Activated gamma-delta T cell treated with Interleukin-2 at 50 U/mL for 16 hours (primary cell): ENCODE measurements at places on chromosomes 4 and X.

DNA sequence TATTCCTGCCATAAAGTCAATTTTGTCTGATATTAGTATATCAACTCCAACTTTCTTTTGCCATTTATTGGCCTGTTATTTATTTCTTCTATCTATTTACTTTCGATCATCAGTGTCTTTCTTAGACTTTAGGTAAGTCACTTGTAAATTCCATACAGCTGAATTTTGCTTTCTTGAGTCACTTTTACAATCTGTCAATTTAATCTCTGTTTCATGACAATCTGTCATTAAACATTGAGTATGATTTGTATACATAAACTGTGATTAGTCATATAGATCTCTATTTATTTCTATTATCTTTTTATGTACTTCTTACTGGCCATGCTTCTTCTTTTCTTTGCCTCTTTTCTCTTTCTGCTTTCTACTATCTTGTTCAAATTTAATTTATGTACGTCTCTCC lies 160.1 kb downstream of the TMA16 start:
- no peak for DNase-seq

DNA sequence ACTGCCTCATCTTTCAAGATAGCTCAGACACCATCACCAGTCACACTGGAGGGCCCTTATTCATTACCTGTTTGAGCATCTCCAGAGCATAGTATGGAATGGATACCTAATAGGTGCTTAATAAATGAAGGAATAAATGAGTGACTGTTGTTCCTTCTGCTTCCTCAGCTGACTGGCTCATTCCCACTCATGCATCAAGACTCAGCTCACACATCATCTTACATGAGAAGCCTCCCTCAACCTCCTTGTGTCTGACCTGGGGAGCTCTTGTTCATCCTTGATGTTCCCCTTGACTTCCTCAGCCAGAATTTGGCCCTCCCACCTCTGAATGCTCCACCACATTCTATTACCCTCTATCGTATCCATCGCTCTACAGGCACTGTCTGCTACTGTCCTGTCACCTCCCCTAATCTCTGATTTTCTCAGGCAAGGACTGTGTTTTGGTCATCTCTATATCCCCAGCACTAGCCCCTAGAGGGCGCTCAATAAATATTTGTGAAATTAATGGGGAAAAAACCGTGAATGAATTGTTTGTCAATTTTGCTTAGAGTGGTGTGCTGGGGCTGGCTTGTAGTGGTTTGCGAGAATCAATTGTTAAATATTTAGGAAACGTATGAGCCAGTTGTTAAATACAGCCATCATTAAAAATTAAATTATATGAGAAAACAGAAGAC lies 88.3 kb downstream of the NHSL2 start:
- peak; percentile 43 for DNase-seq

DNA sequence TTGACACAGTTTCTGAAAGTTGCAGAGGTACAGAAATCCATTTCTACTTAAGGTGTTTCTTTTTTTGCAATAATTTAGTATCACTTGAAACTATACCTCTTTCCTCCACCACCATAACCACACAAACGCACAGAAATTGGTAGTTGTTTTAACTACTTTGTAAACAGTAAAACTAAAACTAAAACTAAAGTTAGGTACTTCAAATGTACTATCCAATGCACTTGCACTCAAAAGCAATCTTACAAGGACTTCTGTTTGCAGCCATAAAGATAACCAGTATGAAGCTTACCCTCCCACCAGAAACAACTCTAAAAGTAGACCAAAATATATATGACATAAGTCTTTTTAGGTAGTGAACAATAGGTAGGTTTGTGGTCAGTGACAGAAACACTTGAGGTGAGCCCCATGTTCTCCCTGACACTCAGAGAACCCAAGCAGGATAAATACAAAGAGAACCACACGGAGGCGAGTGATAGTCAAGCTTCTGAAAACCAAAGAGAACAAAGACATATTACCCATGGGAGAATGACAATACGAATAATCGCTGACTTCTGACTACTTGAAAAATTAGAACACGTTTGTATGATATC lies 72.2 kb upstream of the VBP1 start:
- no peak for DNase-seq

DNA sequence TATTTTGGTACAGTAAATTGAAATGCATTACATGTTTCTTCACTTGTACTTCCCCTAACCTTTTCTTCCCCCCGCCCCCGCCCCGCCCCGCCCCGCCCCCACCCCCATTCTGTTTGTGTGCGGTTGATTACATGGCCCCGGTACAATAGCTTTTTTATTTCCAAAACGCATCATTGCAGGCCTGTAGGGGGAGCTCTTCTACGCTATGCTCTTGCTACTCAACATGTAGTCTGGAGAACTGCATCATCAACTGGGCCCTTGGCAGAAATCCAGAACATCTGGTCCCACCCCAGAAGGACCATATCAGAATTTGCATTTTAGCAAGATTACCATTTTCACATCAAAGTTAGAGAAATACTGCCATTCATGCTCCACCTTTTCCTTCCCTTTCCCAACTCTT lies 333.3 kb upstream of the DDX53 start:
- DNase-seq = no peak

DNA sequence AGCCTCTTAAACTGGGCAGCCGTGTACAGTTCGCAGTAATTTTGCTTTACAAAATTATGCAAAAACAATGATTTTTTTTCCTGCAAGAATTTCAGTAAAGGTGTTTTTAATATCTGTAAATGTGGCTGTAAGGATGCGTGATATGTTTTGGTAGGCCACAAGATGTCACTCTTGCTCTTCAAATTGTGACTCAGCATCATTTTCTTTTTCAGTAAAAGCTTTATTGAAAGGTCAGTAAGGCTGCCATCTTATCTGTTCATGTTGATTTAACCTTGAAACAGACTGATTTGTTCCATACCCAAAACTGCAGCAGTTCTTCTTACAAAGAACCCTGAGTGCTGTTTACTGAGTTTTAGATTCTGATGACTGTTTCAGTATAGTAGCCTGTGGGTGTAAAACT lies 39.9 kb downstream of the TXLNG start:
- DNase-seq = no peak

- no peak for DNase-seq
Observed at GRCh38 chr4:169823685-169824084, 65.9 kb upstream of the HPF1 start.

GRCh38 chr4:81470456-81471297 lies 1.0 kb downstream of the RASGEF1B start:
- peak; percentile 29 for DNase-seq

GRCh38 chr4:174550541-174550940 lies 28.3 kb upstream of the HPGD start:
- DNase-seq = no peak

DNA sequence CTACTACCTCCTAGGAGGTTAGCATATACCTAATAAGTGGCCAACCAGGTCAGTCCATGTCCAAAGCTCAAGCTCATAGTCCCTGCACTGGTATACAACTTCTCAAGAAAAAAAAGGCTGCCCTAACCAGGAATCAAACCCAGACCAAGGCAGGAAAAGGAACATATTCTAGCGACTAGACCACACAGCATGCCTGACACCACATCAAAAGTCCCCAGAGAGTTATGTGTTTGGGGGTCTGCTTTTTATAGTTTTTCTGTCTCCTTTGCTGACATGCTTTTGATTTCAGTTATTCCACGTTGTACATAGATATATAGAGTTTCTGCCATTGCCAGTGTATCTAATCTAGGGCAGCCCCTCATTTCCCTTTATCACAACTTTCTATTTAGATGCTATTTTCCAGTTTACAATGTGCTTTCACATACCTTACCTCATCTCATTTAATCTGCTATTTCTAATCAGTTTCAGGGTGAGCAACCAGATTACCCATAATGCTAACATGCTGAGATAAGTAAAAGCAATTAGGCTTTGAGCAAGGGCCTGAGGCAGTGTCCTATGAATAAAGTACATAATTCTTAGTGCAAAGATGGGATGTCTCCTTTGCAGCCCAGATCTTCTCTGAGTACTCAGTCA lies 17.8 kb downstream of the ARHGEF6 start:
- DNase-seq = no peak

DNA sequence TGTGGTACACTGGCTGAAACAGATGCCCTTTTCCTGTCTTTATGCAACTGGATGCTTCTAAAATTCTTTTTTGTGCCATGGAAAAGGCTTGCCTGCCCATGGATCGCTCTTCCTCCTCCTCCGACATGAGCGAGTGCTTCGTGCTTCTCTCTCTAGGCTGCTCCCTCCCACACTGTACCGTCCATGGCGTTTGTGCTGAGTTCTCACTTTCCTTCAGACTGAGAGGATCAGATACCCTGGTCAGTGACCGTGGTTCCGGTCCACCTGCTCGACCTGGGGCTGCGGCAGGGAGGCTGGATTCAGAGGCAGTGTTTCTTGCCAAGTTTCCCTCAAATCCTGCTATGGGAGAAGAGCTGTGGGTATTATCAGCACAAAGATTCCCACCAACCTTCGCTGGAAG lies 10.2 kb upstream of the CLDN24 start:
- no peak for DNase-seq
